ENCODE measurements at places on chromosomes 7 and 10.

DNA sequence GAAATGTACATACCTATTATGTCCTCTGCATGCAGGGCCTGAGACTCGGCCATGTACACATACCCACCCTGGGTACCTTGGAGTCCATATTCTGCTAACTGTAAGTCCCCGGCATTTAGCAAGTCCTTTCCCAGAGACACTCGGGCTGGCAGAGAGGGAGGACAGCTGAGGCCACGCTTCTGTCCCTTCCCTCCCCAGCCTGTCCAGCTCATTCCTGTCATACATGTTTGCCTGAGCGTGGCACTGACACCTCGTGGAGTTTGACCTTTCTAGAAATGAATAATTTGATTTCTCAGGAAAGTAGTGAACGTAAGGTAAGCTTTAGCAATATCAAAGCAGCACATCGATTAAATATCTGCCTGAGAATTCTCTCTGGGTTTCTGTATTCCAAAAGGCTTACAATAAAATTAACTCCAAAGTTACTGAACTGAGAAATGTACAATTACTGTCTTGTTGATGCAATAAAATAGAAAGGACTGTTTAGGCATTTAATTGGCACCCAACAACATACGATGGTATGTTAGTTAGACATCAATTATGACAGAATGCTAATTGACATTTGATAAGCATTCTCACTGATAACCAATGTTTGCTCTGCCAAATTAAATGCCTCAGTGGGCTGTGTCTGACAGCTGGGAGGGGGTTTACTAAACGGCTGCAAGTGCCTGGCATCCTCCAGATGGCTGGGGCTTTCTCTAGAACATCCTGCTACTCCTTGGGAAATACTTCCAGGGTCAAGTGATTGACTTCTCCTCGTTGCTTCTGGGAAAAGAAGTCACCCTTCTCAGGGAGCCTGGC is 221.2 kb downstream of the CCSER2 start:
- no peak for DNase-seq

DNA sequence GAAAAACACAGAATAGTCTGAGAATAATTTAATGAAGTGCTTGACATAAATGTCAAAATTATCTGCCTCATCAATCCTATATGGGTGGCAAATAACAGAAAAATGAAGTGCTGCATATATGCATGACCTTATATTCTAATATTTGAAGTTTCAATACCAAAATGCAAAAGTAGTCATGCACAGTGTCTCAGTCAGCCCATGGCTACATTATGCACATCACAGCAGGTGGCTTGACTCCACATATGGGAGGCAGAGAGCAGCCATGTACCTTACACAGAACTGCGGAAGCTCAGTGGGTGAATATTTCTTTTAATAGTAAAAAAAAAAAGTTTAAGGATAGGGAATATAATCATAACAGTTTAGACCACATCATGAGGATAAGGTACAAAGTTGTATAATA is 17.4 kb upstream of the LIPN start:
- DNase-seq, result no peak

DNA sequence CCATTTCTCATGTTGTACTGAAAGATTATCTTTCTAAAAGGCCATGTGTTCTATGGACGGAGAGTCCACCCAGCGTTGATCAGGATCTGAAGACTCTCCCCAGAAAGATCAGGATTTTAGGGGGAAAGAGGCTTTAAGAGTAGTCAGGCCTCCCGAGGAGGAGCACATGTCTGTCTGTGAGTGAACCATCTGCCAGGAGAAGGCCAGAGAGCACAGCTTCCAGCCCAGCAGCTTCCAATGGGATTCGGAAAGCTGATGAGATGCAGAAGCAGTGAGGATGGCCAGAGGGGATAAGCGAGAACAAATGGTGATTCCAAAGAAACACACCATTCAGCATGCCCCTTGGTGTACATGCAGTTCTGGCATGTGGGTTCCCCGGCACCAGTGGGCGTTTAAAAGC is 88.5 kb upstream of the TCERG1L start:
- no peak for DNase-seq

- no peak for DNase-seq
Measured at GRCh38 chr10:34864149-34865067, 49.3 kb upstream of the PARD3 start.

DNA sequence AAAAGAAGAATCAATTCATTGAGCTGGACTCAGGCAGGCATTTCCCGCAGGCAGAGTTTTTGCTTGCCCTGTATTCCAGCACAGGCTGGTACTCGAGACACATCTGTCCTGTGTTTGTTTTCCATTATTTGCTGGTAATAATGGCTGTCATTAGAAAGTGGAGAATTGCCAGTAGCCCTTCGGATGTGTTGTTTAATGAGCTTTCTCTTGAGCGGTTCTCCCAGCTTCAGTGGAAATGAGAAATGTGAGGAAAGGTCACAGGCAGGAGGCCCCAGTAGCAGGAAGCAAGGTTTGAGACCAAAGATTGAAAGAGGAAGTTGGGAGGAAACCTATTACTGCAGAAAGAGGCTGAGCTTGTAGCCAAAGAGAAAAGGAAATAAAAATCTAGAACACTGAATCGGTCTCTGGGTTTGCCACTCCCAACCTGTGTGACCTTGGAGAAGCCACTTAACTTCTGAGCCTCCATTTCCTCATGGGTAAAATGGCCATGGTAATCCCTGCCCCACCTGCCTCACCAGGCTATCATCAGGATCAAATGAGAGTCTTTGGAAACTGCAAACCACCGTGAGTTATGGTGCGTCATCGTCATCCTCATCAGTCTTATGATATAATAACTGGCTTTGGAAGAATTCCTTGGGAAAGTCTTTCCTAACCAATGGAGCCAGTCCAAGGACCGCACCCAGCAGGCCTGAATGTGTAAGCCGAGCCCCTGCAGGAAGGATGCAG is 67.7 kb downstream of the TACR2 start:
- DNase-seq, result no peak

- DNase-seq, result no peak
Measured at GRCh38 chr10:77027141-77027540, 610.5 kb downstream of the KCNMA1 start.

- DNase-seq, result no peak
Measured at GRCh38 chr7:32453341-32454011, 36.7 kb downstream of the LSM5 start.

GRCh38 chr7:156656598-156656997 is 16.0 kb downstream of the RNF32 start:
- DNase-seq, result no peak

- no peak for DNase-seq
Measured at GRCh38 chr10:69268761-69269416, 9.4 kb upstream of the HK1 start.

DNA sequence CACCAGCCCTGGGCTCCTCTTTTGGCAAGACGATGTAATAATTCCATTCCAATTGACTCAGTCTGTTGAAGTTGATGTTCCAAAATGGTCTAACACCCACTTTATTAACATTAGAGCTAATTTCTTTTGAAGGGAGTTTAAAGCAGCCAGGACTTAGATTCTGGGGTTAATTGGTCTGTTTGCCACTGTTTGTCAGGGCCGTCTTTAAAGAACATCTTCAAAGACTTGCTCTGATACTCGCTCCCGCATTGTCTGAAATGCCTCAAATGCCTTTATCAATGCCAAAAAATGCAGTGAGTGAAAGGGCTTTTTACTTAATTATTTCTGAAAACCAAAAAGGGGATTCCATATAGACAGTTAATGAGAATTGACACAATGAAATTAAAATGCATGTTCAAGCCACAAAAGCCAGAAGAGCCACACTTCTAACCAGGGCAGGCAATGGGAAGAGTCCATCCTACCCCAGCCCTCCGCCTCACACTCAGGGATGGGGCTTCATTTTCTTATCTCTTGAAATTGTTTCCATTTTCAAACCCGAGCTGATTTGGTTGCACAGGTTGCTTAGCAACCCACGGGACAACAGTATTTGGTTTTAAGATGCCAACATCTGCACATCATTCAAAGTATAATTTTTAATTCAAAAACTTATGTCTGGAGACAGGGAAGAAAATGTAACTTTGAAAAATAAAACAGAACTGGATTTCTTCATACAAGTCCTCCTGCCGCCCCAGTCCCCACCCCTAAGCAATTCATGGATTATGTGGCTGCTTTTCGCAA is 163.0 kb downstream of the FGFR2 start:
- DNase-seq, result no peak
